ENCODE measurements at places on chromosomes 6 and 20.

DNA sequence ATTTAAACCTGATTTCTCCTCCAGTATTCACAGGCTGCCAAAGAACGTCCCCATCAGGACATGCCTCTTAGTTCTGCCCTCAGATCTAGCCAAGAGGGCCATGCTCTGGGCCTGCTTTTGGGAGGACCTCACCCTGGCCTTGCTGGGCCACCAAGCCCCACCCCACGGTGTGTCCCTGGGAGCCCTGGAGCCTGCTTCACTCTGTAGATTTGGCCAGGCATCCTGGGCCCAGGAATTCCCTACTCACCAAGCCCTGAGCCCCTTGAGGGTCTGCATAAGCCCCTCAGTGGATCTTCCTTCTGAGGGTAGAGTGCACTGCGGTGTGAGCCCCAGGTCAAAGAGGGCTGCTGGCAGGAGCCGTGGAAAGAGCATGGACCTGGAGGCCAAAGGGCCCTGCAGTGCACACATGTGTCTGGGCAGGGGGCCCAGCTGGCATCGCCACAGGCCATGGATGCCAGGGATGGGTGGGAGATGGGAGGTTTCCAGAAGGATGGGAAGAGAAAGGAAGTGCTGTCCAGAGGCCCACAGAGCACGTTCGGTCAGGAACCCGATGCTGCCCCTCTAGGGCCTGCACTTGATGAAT lies 98.0 kb downstream of the DACT2 start:
- DNase-seq: no peak

- peak; percentile 13 for DNase-seq
Measured at GRCh38 chr6:82248273-82248735, 760 bp upstream of the IBTK start.

GRCh38 chr6:125454351-125454750 lies 152.6 kb upstream of the HDDC2 start:
- no peak for DNase-seq

- DNase-seq: no peak
Measured at GRCh38 chr6:137637121-137637520, 142.9 kb upstream of the OLIG3 start.

GRCh38 chr20:25284131-25284601 lies 36.3 kb downstream of the PYGB start:
- no peak for DNase-seq

DNA sequence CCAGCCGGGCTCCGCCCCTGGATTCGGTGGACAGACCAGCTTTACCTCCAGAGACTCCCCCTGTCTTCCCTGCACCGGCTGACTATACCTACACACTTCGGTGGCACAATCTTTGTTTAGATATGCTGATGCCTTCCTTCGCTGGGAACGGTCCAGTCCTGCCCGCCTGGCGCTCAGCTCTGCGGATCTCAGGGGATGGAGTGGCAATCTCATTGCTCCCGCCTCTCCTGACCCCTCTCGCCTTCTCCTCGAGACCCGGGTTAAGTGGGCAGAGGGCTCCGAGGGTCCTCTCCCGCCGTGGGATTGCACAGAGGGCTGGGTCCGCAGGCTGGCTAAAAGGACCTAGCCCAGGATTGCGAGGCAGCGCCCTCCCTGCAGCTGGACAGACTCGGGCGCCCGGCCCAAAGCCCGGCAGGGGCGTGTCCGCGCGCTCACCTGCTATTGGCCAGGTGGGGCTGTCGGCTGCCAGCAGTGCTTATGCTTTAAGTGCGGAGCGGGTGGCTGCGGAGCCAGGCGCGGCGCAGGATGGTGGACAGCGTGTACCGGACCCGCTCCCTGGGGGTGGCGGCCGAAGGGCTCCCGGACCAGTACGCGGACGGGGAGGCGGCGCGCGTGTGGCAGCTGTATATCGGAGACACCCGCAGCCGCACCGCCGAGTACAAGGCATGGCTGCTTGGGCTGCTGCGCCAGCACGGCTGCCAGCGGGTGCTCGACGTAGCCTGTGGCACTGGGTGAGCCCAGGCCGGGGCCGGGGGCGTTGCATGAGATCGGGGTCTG lies at the start of gene GNMT:
Gene GNMT (plus strand): TSS at position 512 of the 777 bp plus-strand sequence. CDS start 14 bp downstream, at position 526.
- peak; percentile 43 for DNase-seq

GRCh38 chr20:58959652-58960051 lies 21.4 kb upstream of the NELFCD start:
- DNase-seq: no peak

DNA sequence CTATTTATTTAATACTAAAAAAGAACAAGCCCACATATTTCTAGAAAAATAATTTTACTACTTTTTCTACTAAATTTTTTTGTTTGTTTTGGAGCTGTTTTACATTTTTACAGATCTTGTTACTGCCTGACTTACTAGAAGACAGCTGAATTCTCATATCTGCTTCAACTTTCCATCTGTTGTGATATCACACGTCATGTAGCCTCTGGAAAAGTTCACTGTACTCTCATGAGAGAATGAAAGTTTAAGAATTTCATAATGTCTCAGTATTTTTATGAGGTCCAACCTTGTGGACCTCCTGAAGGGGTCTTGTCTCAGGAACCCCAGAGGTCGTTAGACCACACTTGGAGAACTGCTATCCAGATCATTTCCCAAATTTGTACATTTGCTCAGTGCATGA lies 81.7 kb upstream of the MTHFD1L start:
- no peak for DNase-seq

GRCh38 chr6:167479901-167480648 lies 155.2 kb downstream of the TTLL2 start:
- no peak for DNase-seq

- DNase-seq: no peak
Measured at GRCh38 chr20:63377256-63377941, 16.2 kb upstream of the CHRNA4 start.

GRCh38 chr6:41974281-41974825 lies 32.7 kb upstream of the CCND3 start:
- no peak for DNase-seq

DNA sequence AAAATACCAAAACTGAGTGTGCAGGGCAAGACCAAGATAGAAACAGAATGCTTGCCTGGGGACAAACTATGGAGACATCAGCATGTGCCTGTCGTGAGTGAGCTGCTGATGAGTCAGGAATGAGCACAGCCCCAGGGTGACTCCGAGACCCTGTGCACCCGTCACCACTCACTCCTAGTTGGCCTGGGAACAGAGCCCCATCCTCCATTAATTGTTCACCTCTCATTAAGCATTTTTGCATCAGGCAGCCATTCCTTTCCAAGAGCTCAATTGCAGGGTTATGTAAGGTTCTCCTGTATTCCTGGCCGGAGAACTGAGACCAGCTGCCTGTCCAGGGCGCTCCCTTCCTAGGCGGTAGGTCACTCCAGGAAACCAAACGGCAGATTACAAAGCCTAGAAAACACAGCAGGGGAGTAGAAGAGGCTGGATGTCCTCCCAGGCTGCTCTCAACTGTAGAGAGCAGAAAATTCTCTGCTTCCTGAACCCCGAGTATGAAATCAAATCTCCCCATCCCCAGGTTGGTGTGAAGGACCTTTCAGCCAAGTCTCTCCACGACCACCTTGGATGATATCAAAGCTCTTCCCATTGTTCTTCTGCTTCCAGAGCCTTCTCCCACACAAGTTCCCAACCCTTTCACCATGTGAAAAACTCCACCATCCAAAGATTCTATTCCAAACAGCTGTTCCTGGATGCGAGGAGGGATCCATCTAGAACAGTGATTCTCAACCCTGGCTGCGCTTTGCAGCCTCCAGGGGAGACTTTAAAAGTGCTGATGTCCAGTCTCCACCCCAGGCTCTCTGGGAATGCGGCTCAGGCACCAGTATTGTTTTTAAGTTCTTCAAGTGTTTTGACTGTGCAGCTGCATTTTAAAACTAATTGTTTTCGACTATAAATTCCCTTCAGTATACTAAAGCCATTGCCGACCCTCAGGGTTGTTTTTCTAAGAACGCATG lies 532.6 kb upstream of the JARID2 start:
- DNase-seq: no peak

DNA sequence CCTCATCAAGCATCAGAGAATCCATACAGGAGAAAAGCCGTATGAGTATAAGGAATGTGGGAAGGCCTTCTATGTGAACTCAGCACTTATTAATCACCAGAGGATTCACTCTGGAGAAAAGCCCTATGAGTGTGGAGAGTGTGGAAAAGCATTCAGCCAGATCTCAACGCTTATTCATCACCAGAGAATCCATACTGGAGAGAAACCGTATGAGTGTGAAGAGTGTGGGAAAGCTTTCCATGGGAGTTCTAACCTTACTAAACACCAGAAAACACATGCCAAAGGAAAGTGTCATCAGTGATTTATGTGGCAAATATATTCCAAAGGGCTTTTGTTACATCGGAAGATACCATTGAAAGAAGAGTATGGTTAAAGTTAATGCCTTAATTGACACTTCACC lies 25.4 kb downstream of the ZKSCAN8 start:
- DNase-seq: no peak

DNA sequence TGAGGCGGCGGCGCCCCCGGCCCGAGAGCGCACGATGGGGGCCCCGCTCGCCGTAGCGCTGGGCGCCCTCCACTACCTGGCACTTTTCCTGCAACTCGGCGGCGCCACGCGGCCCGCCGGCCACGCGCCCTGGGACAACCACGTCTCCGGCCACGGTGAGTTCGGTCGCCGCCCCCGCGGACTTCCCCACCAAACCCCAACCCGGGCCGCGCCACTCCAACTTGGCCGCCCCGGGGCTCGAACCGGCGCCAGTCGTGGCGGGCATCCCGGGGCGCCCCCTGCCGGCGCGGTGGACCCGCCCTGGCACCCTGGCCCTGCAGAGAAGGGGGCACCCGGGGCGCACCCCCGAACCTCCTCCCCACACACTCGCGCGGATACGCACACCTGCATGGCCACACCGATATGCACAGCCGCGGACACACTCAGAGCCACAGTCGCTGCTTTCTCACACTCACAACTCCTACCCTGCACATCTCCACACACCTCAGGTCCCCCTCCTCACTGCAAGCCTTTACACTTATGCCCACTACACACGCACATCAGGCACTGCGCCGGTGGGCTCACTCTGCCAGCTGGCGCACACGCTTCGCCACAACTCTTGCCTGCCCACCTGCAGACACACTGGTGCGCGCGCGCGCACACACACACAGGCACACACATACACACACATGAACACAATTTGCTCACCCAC lies 535 bp downstream of the VSTM2L start:
- DNase-seq: no peak

GRCh38 chr6:23659125-23659524 lies 466.9 kb upstream of the NRSN1 start:
- DNase-seq: no peak

GRCh38 chr6:64683682-64684081 lies 1023.3 kb downstream of the EYS start:
- DNase-seq: no peak

- DNase-seq: no peak
Measured at GRCh38 chr20:22418738-22419137, 165.6 kb downstream of the FOXA2 start.

DNA sequence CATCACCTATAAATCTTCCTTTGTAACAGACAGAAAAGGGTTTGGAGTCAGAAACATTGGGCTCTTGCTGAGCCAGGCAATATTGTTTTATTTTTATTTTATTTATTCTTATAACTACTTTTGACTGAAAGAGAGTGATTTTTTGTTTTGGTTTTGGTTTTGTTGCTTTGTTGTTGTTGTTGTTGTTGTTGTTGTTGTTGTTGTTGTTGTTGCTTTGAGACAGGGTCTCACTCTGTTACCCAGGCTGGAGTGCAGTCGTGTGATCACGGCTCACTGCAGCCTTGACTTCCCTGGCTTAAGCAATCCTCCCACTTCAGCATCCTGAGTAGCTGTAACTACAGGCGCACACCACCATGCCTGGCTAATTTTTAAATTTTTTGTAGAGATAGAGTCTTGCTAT lies 15.0 kb upstream of the SLC13A3 start:
- DNase-seq: no peak

DNA sequence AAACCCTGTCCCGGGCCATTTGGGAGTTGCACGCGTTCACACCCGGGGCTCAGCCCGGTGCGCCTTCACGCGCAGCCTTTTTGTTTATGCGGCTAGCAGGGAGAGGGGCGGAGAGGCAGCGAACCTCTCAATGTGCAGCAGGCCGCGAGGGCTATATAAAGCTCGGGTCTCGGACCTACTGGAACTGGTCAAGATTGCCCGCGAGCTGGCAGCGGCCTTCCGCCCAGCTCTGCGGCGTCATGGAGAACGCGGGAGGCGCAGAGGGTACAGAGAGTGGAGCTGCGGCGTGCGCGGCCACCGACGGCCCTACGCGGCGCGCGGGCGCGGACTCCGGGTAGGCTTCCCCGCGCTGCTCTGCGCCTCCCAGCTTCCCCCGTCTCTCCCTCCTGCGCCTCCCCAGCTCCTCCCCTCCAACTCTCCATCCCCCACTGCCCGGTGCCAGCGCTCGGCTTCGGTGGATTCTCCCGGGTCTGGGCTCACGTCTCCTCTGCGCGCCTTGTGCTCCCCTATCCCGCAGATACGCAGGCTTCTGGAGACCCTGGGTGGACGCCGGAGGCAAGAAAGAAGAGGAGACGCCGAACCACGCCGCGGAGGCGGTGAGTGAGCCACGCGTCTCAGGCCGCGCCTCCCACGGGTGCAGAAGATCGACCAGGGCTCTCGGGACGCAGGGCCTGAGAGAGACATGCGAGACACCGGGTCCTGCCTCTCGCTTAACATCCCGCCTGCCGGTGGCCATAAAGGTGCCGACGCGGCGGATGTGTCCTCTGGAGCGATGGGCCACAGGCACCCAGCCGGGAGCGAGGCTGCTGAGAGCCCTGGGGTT lies at the start of gene RIPPLY2:
Gene RIPPLY2 (plus strand): TSS at position 183 of the 823 bp plus-strand sequence. CDS start 57 bp downstream, at position 240.
- no peak for DNase-seq

DNA sequence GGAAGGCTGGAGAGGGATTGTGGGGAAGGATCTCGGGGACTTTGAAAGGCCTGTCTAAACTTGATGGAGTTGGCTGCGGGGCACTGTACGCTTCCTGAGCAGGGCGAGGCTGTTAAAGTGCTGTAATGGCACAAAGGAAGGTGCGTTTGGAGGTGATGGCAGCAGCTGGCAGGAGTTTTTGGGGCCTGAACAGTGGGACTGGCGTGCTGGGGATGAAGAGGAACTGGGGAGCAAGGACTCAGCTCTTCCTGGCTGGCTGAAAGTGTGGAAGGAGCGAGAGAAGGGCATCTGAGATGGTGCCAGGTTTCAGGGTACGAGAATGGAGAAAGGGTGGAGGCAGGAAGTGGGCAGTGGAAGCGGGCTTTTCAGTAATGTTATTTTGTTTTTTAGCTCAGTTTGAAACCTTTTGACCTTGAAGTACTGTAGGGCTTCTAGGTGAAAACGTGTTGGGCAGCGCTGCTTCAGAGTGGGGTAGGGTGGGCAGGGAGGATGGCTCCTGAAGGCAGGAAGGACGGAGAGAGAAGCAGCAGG lies 8.0 kb downstream of the TMEM181 start:
- no peak for DNase-seq

DNA sequence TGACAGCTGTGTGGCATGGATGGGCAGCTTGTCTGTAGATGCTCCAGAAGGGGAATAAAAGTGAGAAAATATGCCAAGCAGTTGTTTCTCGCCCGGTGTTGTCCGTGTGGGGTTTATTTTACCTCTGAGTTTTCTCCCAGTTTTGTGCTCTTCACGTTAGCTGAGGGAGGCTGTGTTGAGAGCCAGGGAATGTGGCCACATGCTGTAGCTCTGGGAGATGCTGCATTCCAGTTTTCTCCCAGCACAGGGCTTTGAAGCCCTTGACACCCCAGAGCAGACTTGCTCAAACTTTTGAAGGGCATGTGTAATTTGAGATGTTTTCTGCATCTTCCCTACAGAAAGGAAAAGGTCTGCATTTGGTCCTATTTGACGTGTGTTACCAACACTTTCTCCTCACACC lies 67.7 kb downstream of the RREB1 start:
- no peak for DNase-seq

Data from GM19239 (cell line).